Osteocyte (in vitro differentiated cells): ENCODE measurements at places on chromosomes 5 and 9. TPM values are rescaled to one million over a fixed set of nuclear protein-coding genes. Genes with fewer than 3 reads are reported as not detected.
A peak's percentile ranks its signal among the peaks of the same experiment; 100 is the strongest.

The TRIM36 gene
- 11.1 and 13.3 TPM in 2 replicates for total RNA-seq

The ZNF608 gene
- 64.4 and 65.6 TPM in 2 replicates for total RNA-seq

DNA sequence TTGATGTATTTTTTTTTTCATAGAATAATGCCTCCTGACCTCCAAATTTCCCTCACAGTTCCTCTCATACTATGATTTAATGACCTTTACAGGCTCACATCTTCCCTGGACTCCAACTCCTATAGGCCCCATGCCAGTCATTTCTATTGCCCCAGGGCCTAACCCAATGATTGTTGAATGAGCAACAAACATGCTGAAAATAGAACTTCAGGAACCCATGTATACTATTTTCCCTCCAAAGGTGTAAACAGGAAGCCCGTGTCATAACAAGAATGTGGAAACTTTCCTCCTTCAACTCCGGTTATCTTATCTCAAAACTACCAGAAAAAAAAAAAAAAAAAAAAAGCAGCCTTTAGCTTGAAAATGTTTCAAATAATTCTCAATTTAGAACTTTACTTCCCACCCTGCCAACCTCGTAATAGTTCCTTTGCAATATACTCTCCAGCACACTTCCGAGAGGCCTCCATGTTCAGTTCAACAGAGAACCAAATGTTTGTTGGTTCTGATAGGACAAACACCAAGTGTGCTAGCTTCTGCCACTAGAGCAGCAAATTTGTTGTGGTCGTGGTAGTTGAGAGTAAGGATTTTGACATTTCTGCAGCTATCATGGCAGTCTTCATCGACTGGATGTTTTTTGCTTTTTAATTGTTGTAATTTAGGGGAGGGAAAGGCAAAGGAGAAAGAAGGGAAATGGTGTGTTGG is 25.8 kb downstream of the TRPM6 start:
- H3K27ac ChIP-seq = no peak overlapping the region
- peaks cover 2% of the 10 kb centered on the region for H3K27me3 ChIP-seq
- no peak overlapping the region for H3K4me3 ChIP-seq

- H3K36me3 ChIP-seq = peaks cover 16% of the 10 kb centered on the region
- no peak overlapping the region for H3K27ac ChIP-seq
- no peaks in the 10 kb centered on the region for H3K27me3 ChIP-seq
- no peak for DNase-seq
- peak overlapping the region; percentile 80 for H3K4me3 ChIP-seq
Observed at GRCh38 chr5:177470759-177471536, 2.5 kb downstream of the DBN1 start.

DNA sequence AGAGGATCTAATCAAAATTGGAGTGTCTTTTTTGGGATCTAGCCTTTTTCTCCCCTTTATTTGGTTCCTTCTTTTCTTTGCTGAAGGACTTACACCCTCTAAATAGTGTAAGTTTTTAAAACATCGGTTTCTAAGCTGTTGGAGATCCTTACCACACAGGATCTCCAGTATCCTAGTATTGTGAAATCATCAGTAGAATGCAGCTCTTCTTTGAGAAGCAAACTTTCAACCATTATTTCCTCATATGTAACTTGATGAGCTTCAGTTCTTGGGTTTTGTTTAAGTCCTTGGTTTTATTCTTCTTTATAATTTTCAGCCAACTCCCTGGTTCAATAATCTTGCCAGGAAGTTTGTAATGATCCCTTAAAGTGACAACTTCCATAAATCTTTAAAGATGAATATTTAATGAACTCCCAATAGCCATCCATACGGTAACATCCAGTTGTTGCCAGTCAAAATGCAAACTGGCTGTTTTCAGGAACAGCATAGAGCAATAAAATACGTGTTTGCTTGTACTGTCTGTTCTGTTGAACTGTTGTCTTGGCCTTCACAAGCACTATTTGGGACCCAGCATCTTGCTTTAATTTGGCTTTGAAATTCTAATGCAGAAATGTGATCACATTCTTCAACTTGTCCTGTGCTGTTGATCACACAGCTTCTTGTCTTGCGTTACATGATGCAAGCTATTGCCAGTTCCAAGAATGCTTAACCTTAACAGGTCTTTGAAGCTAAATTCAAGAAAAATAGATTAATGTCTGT is 34.8 kb upstream of the TTC23L start:
- no peak for DNase-seq
- H3K36me3 ChIP-seq = peaks cover 63% of the 10 kb centered on the region
- no peaks in the 10 kb centered on the region for H3K27me3 ChIP-seq
- no peak overlapping the region for H3K4me3 ChIP-seq

GRCh38 chr9:33188711-33189110 is 21.6 kb upstream of the B4GALT1 start:
- no peaks in the 10 kb centered on the region for H3K27me3 ChIP-seq
- no peaks in the 10 kb centered on the region for H3K36me3 ChIP-seq
- H3K4me3 ChIP-seq = no peak overlapping the region
- DNase-seq = no peak
- no peak overlapping the region for H3K27ac ChIP-seq

- H3K36me3 ChIP-seq = no peaks in the 10 kb centered on the region
- DNase-seq = no peak
- H3K4me1 ChIP-seq = no peaks in the 10 kb centered on the region
- no peaks in the 10 kb centered on the region for H3K27me3 ChIP-seq
- no peak overlapping the region for H3K4me3 ChIP-seq
Observed at GRCh38 chr5:168348084-168348414, 56.6 kb downstream of the WWC1 start.

- peaks cover 35% of the 10 kb centered on the region for H3K4me1 ChIP-seq
- DNase-seq = peak; percentile 85
- H3K27me3 ChIP-seq = no peaks in the 10 kb centered on the region
- peak overlapping the region; percentile 96 for H3K4me3 ChIP-seq
- H3K27ac ChIP-seq = peak overlapping the region; percentile 100
- H3K36me3 ChIP-seq = peaks cover 2% of the 10 kb centered on the region
Observed at GRCh38 chr9:34047864-34048726, 592 bp downstream of the UBAP2 start.

DNA sequence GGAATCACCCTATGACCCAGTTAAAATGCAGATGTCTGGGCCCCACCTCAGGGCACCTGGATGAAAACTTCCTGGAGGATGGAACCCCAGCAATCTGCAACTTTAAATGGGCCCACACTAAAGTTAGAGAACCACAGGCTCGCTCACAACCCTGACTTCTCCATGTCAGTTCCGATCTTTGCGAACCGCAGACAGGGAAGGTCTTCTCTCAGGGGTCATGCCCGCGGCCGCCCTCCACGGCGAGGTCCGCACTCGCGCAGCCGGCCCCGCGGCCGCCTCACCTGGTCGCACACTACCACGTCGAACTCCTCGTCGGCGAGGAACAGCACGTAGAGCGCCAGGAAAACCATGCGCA is 499 bp downstream of the ALG2 start:
- H3K4me1 ChIP-seq = peaks cover 43% of the 10 kb centered on the region
- H3K27me3 ChIP-seq = no peaks in the 10 kb centered on the region
- peak overlapping the region; percentile 99 for H3K4me3 ChIP-seq
- no peak for DNase-seq
